Stimulated activated CD4-positive, alpha-beta T cell treated with anti-CD3 and anti-CD28 coated beads, Interleukin-12 subunit alpha, Interleukin-12 subunit beta, amount 100 ng/mL, for 48 hours (primary cell): ENCODE measurements at places on chromosomes 6 and 20.

GRCh38 chr20:23115822-23116221 lies 29.7 kb upstream of the CD93 start:
- no peak for DNase-seq

- DNase-seq = no peak
Observed at GRCh38 chr6:105748737-105749161, 337.4 kb upstream of the PRDM1 start.

- no peak for DNase-seq
Observed at GRCh38 chr6:46440141-46440540, 51.1 kb downstream of the RCAN2 start.

DNA sequence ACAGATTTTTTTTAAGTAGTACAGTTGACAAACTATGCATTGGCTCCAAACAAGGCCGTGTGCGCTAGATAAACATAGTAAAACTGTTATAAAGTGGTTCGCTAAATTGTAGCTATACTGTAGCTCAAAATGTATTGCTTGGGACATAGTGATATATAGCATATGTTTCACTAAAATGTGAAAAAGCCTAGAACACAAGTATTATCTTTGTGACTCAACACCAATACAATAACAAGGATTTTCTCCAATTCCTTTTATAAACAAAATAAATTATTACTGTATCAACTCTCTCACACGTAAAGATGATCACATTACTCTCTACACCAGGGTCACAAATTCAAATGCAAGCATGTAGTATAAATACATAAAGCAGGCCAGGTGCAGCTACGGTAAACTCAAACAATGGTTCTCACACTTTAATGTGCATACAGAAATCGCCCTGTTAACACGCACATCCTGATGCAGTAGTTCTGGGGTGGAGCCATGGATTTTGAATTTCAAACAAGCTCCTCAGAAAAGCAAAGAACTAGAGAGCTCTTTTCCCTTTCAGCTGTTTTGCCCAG lies 214.6 kb downstream of the GMDS start:
- no peak for DNase-seq

GRCh38 chr6:72702421-72702820 lies 80.6 kb downstream of the KCNQ5 start:
- DNase-seq = no peak

- no peak for DNase-seq
Observed at GRCh38 chr6:21808551-21809242, 215.1 kb downstream of the SOX4 start.

- DNase-seq = no peak
Observed at GRCh38 chr20:591941-592340, 18.2 kb downstream of the TCF15 start.

- no peak for DNase-seq
Observed at GRCh38 chr6:168047841-168048723, 30.9 kb downstream of the FRMD1 start.

GRCh38 chr6:56378966-56379585 lies 131.7 kb upstream of the COL21A1 start:
- no peak for DNase-seq

DNA sequence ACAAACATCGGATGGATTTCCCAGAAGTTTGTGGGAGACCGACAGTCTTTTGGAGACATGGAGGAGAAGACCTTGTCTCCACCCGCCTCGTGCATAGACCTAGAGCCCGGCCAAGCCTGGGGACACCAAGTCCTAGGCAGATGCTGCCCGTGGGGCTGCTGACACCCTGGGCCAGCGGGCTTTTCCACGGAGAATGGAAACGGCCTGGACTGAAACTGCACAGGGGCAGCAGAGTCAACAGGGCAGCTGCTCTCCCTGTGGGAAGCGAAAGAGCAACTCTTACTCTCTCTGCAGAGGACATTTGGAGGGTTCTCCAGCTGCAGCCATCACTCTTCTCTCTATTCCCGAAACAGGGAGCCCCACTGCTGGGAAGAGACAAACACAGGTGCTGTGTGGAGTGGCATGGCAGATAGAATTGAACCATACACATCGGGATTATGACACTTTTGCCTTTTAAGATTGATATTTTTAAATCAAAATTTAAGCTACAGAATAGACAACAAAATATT lies 401.2 kb downstream of the THBS2 start:
- no peak for DNase-seq

GRCh38 chr20:30511322-30512030 lies 746.0 kb upstream of the DEFB115 start:
- DNase-seq = no peak
